ENCODE measurements at places on chromosomes 1 and 21.

DNA sequence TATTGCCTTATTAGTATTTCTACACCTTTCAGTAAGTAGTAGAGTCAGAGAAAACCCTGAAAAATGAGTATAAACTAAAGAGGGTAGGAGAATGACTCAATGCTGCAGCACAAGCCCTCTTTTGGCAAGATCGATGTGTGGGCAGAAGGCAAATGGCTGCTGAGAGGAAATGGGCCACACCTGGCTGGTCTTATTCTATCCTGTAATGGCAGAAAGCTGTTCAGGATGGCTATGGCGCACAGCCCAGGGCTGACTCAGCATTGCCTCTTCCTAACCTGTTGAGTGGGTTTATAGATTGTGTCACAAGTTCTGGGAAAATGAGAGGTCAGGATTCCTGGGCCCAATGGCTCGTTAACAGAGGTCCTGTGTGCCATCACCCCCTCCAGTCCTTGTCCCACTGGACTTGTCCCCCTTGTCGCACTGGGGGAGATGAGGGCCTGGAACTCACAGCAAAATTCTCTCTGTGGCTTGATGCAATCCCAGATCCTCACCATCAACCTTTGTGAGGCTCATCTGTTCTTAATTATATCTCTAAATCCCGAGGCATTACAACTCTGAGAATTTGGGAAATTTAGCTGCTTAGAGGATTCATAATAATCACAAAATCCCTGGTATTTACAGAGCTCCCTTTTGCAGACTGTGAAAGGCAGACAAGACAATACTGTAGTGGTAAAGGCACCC, 13.2 kb downstream of the HMGB4 start:
- DNase-seq = no peak

DNA sequence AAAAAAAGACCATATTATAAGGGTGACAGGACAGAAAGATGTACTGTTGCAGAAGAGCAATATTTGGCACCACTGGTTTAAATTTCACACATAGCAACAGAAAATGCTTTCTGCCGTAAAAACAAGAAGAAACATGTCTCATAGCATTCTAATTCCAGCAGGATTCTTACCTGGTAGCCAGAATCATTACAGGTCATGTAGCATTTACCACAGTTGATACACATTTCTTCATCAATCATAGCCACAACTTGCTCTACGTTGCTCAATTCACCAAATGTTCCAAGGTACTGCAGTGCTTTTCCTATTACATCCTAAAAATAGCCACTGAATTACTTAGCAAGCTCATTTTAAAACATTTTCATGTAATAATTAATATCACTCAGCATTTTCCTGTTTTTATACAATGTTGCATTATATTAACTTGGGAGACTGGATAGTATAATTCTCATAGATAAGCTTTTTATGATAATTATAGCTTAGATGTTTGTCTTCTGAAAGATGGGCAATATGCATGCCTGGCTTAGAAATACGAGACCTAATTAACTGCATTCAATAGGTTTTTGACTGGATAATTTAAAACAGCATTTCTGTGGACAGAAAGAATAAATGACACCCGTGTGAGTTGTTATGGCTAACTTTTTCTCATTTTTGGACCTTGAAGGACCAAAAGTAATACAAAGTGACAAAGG, 360.7 kb downstream of the PTBP2 start:
- DNase-seq = no peak

GRCh38 chr1:116931016-116931918, 21.6 kb downstream of the PTGFRN start:
- DNase-seq = no peak

DNA sequence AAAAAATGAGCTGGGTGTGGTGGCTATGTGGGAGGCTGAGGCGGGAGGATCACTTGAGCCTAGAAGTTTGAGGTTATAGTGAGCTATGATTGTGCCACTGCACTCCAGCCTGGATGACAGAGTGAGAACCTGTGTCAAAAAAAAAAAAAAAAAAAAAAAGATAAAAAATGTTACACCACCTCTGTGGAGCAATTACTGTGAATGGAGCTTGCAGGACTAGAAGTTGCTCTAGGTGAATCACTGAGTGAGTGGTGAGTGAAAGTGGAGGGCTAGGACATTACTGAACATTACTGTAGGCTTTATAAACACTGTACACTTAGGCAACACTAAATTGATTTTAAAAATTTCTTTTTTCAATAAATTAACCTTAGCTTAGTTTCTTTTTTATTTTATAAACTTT, 21.9 kb downstream of the TLCD4 start:
- no peak for DNase-seq

DNA sequence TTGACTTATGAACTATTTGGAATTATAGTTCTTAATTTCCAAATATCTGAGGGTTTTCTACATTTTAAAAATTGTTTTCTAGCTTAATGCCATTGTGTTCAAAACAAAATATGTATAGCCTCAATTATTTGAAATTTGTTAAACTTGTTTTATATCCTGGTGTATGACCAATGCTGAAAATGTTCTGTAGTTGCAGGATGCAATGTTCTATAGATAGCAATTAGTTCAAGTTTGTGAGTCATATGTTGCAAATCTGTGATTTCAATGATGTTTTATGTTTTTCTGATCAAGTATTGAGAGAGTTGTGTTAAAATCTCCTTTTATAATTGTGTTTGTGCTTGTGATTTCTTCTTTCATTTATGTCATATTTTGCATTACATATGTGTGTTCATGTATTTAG, 517.5 kb downstream of the ADGRL2 start:
- DNase-seq = no peak

DNA sequence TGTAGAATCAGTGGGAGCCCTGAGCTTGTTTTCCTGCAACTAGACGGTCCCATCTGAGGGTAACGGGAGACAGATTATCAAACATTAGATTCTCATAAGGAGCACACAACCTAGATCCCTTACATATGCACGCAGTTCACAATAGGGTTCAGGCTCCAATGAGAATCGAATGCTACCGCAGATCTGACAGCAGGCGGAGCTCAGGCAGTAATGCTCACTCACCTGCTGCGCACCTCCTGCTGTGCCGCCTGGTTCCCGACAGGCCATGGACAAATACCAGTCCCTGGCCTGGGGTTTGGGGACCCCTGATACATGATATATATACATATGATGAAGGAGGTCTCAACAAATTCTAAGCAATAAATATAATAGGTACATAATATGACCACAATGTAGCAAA, 19.7 kb upstream of the SMIM12 start:
- DNase-seq = no peak

- DNase-seq = no peak
These were observed 19.8 kb downstream of the SMIM12 start for GRCh38 chr1:34839526-34840305.

GRCh38 chr1:239952348-239953308, 139.1 kb upstream of the FMN2 start:
- DNase-seq = no peak

DNA sequence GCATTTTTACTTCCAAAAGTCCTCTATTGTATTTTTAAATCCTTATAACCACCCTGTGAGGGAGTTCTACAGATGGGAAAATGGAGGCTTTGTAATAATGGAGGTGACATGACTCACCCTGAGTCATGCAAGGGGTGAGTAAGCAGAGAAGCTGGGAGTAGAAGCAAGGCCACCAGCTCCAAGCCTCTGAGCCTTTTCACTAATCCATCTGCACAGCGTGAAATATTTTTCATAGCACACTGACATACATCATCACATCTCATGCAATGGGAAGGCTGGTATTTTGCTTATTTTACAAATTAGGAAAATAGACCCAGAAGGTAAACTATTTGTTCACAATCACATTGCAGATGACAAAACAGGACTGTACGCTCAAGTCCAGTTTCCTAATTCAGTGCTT, 96.9 kb downstream of the KCNH1 start:
- no peak for DNase-seq

DNA sequence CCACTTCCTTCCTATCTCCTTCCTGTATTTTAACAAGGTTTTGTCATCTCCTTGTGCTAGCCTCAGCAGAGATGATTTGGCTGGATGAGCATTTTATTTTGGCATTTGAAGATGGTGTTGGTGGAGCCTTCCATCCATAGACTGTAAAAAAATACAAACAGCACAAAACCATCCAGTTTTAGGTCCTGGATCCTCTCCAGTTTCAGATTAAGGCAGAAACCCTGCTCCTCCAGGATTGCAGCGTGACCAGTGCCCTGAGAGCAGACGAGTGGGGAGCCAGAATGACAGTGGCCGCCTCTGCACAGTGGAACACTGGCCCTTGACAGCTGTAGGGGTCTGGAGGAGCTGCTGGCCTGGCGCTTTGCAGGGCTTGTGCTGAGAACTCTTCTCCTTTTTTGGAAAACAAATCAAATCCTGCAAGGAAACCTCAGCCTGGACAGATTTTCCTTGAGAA, 72.2 kb upstream of the GADD45A start:
- DNase-seq = no peak

GRCh38 chr1:238552271-238552670, 661.5 kb upstream of the ZP4 start:
- DNase-seq = no peak

DNA sequence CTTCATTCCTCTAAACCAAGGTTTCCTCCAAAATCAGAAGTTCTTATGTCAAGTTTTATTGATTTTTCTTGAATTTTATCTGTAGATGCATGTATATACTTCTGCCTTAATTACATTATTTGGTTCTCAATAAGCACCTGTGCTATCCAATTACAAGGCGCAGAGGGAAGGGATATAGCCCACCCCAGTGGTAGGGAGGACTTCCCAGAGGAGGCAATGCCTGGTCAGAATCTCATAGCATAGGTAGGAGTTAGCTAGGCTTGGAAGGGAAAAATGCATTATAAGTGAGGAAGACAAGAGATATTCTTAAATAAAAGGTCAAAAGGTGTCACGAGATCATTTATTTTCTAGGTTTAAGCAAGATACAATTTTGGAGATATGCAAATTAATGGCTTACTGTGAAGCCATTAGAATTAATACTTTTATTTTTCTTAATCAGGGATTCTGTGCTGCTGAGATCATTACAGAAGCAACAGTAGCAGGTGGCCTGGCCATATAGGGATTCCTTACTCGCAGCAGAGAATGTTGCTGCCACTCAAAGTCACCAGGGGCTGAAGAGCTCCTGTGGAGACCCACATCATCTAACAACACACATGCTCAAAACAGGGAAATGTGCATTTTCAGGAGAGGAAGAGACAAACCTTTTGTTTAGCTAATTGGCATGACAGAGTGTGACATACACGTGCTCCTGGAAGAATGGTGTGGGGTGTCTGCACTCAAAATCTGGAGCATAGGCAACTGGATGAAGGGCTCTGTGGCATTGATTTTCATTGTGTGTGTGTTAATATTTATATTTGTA, 178.3 kb downstream of the ATG4C start:
- DNase-seq = no peak

DNA sequence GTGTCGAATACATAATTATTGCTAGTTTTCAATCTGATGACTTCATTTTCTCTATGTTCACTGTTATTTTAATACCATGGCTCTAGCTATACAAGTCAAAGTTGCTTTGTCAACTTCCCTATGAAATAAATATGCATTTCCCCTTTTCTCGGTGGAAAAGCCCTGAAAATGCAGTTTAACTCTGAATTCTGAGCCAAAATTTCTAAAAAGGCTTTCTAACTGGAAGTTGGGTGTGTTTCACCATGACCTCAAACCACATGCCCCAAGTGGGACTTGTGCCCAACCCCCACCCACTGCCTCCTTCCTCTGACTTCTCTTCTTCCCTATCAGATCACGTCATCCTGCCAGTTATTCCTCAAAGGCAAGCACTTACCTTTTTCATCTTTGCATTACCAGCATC, 8.9 kb downstream of the MKNK1 start:
- no peak for DNase-seq

GRCh38 chr1:86455073-86455472, 13.7 kb upstream of the CLCA1 start:
- no peak for DNase-seq

DNA sequence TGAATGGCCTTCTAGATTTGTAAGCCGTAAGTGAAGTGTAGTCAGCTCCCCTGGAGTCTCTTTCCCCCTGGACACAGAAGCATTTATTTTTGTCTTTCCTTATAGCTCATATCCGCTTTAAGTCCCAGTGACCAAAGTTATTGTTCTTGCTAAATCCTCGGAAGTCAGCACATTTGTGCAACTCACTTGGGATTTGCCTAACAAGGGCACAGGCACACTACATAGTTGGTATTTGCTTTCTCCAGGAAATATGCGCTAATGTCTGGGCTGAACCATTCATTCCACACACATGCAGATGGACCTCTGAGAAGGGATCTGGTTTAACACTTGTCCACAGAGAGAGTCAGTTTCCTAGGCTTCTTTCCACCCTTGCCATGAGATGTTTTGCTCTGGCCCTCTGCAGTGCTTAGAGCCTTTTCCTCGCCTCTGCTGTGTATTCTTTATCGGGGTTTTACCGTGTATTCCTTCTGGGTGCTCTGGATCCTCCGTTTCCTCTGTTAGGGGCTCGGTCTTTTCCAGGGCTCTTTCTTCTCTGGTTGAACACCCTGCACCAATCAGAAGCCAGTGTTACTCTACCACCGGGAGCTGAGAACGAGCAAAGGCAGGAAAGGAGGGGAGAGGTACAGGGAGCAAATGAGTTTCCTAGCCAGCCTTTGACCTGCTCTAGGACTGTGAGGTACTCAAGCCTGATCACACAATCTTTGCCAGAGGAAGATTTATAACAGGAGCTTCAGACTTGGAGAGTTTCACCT, 72.4 kb downstream of the ABCA4 start:
- DNase-seq = no peak

- DNase-seq = no peak
These were observed 55.5 kb downstream of the PGM1 start for GRCh38 chr1:63648689-63649088.

DNA sequence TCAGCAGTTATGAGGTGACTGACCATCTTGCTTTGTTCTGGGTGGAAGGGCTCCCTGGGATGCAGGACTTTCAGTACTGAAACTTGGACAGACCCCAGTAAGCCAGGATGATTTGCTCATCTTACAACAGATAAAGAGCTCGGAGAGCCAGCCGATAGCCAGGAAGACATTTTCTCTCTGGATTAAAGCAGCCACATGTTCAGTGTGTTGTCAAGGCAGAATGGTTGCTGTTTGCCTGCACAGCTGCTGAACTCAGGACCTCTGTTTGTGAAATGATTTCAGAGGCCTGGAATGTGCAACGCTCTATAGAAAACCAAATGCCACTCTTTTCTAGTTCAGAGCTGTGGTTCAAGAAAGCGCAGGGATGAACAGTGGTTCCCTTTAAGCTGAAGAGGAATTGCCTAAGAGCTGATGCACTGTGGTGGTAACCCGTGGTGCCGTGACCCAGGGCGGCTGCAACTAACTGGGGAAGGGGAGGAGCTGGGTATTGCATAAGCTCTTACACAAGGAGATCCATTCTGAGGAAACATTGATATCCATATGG, 40.7 kb downstream of the CASQ2 start:
- no peak for DNase-seq

DNA sequence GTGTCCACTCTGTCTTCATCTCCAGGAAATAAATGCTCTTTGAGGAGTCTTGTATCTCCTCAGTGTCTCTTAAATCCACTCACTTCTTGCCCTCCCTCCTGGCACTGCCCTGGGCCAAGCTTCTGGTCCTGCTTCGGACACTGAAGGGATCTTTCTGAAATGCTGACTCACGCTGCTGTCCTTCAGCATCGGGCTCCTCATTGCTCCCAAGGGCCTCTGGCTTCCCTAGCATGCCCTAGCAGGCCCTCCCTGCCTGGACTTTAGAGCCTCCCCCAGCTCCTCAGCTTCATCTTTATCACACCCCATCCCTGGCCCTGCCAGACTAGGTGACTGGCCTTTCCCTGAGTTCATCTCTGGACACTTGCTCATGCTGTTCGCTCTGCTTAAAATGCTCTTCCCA, 96.6 kb downstream of the FOXD2 start:
- DNase-seq = no peak
